ENCODE measurements at places on chromosomes 13 and 19. TPM values are rescaled to one million over a fixed set of nuclear protein-coding genes. Genes with fewer than 3 reads are reported as not detected.
A peak's percentile ranks its signal among the peaks of the same experiment; 100 is the strongest.

HSH2D gene
- total RNA-seq, result 0.72 TPM

TNNI3 gene
- 6.0 TPM for total RNA-seq

ACP7 gene
- total RNA-seq, result not detected

ZNF708 gene
- 38.5 TPM for total RNA-seq

IGFL2 gene
- not detected for total RNA-seq

LGALS13 gene
- total RNA-seq, result not detected

BSPH1 gene
- total RNA-seq, result not detected

RFPL4AL1 gene
- not detected for total RNA-seq

CEACAM8 gene
- not detected for total RNA-seq

SAMD4B gene
- 140 TPM for total RNA-seq

ZNF66 gene
- 30.6 TPM for total RNA-seq

POLRMT gene
- 62.9 TPM for total RNA-seq

PDX1 gene
- 303 TPM for total RNA-seq

RBM42 gene
- 76.0 TPM for total RNA-seq

DPF1 gene
- total RNA-seq, result 4.9 TPM

DNA sequence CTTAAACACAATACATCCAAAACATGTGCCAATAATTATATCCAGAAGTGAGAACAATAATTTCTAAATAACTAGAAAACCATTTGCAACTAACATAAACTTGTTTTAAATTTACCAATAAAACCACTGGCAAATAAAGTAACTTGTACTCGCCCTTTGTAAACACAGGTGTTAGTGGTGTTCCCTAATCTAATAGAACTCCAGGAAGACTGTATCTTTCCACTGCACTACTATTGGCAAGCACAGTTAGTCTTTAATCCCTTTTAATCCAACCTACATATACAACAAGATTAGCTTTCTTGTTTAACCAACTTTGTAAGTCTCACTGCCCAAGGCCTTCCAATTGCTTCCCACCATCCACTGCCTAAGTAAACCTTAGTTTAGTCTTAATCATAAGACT is 79.5 kb downstream of the PCDH9 start:
- DNase-seq, result no peak

- no peak for DNase-seq
Measured at GRCh38 chr13:111275382-111275781, 45.1 kb upstream of the TEX29 start.

GRCh38 chr13:35769812-35770211 is 293.3 kb upstream of the MAB21L1 start:
- no peak for DNase-seq

DNA sequence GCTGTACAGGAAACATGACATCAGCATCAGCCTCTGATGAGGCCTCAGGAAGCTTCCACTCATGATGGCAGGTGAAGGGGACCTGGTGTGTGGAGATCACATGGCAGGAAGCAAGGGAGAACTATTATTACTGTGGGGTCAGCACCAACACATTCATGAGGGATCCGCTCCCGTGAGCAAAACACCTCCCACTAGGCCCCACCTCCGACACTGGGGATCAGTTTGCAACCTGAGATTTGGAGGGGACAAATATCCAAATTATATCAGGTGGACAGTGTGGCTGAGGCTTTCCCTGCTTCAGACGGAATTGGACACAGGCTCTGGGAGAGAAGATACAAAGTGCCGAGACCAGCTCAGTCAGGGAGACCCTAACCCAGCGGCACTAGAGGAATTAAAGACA is 5.7 kb upstream of the ZNF792 start:
- no peak for DNase-seq

DNA sequence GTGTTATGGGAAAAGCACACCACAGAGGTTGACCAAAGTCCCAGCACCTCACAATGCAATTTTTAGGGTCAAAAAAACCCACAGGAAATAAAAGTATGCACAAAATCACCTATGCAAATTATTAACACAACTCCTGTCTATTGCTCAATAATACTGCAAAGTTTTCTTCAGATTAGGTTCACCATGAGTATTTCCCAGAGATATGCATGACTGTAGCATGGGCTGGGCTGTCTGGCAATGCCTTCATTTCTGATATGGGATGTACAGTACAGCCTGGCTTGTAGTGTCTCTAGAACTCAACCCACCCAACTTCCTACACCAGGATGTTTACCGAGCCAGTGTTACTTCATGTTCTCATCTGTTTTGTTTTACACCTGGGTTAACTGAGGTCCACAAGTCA is 698.7 kb upstream of the ARGLU1 start:
- DNase-seq, result no peak

- DNase-seq, result no peak
Measured at GRCh38 chr13:35349673-35350278, 126.7 kb downstream of the MAB21L1 start.

DNA sequence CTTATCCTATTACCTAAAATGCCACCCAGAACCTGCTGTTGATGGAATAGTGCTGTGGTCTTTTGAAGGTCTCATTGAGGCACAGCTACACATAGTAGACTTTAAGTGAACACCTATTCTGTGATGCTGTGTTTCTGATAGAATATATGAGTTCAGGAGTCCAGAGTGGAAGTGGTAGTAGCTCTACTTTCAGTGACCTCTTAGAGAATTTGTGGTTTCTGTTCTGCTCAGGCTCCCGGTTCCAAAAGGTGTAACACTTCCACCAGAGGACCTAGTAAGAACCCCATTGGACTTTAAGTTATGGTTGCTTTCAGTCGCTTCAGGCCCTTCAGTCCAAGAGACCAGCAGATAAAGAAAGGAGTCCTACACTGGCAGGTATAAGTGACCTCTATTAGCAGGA is 11.4 kb upstream of the MYCBP2 start:
- DNase-seq, result no peak

GRCh38 chr13:95536632-95537241 is 15.8 kb upstream of the CLDN10 start:
- no peak for DNase-seq

GRCh38 chr13:111489301-111489700 is 168.9 kb downstream of the TEX29 start:
- no peak for DNase-seq

- DNase-seq, result no peak
Measured at GRCh38 chr13:70985371-70985770, 877.1 kb upstream of the KLHL1 start.

- no peak for DNase-seq
Measured at GRCh38 chr13:101209206-101209893, 207.0 kb downstream of the NALCN start.

DNA sequence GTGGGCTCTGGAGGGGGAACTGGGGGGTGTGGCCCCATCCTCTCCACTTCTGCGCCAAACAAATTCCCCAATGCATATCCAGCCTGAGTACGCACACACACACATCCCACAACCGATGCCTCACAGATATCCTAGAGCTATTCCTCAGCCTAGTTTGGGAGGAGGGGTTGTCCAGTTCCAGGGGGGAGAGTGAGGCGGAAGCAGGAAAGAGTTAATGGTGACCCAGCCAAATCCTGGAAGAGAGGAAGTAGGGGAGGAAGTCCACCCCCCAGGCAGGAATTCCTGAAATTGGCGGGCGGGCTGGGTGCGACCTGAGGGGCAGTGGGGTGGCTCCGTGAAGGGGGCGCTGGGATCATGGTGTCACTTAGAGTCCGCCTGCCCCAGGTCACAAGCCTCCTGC is 897 bp downstream of the GPR4 start:
- no peak for DNase-seq

DNA sequence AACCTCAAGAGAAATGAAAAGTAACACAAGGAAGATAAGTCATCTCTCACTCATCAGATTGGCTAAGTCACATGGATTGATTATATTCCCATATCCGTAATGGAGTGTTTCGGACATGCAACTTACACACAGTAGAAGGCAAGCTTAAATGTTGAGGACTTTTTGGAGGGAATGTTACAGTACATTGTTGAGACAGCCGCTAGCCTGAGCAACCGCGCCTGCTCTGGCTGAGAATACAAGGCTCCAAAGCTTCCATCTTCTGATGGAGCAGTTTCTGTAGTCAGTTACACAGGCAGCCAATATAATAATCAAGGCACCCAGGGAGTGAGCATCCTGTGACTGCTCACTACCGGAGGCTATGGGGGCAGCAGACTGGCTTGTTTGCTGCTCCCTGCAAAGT is 1.0 kb upstream of the CRYL1 start:
- DNase-seq, result no peak

- no peak for DNase-seq
Measured at GRCh38 chr13:46296115-46296822, 84.5 kb downstream of the LRRC63 start.

- DNase-seq, result no peak
Measured at GRCh38 chr19:54271106-54271505, 9.8 kb downstream of the LILRB2 start.

GRCh38 chr13:75071395-75071794 is 410.6 kb downstream of the TBC1D4 start:
- DNase-seq, result no peak

- no peak for DNase-seq
Measured at GRCh38 chr13:85509512-85509911, 289.7 kb downstream of the SLITRK6 start.

GRCh38 chr13:28825379-28825778 is 5.2 kb downstream of the MTUS2 start:
- no peak for DNase-seq

GRCh38 chr19:35993923-35994598 is 927 bp upstream of the SDHAF1 start:
- DNase-seq, result no peak

- no peak for DNase-seq
Measured at GRCh38 chr13:101489643-101490405, 37.3 kb downstream of the ITGBL1 start.

GRCh38 chr19:1407528-1408299 is at the start of gene DAZAP1:
TSS of gene DAZAP1 (plus strand) at chr19:1407586. CDS start at chr19:1407774, 188 bp downstream.
- peak; percentile 34 for DNase-seq

GRCh38 chr19:29612121-29612520 is 6.0 kb downstream of the POP4 start:
- no peak for DNase-seq

DNA sequence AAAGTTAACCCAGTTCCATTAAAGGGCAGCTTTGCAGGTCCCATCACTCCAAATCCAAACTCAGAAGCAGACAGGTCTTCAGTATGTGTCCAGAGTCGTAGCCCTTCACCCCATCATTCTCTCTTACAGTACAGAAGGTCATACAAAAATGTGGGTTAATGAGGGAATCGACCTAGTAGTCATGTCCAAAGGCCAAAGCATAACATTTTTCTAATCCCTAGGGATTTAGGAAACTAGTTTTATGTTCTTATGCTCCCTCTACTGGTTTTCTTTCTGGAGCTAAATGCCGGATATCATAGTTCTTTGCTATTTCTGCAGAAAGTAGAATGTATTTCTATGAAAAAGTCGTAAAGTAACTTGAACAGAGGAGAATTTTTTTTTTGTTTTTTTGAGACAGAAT is 72.2 kb downstream of the DHRS12 start:
- DNase-seq, result no peak

DNA sequence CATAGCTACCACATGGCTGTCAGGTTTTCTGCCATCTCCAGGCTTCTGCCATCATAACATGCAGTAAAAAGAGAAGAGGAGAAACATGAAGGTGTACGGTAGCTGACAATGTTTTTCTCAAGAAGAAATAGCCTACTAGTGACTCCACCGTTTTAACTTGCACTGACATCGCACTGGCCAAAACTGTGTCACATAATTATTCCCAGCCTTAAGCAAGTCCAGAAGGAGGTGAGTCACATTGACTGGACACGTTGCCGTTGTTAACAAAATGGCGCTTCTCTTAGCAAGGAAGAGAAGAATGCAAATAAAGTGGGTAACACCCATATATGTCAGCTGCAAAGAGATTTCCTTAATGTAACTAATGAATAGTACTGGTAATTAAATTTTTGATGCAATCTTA is 810.4 kb upstream of the SLC10A2 start:
- DNase-seq, result no peak

- DNase-seq, result no peak
Measured at GRCh38 chr13:107376341-107377125, 808.6 kb upstream of the ARGLU1 start.

GRCh38 chr13:45149964-45150363 is 29.7 kb downstream of the GTF2F2 start:
- no peak for DNase-seq

- no peak for DNase-seq
Measured at GRCh38 chr19:567296-567900, 5.0 kb upstream of the BSG start.

GRCh38 chr13:67318398-67318797 is 88.3 kb upstream of the PCDH9 start:
- DNase-seq, result no peak

GRCh38 chr19:20664901-20665781 is 3.8 kb upstream of the ZNF626 start:
- DNase-seq, result peak; percentile 22

DNA sequence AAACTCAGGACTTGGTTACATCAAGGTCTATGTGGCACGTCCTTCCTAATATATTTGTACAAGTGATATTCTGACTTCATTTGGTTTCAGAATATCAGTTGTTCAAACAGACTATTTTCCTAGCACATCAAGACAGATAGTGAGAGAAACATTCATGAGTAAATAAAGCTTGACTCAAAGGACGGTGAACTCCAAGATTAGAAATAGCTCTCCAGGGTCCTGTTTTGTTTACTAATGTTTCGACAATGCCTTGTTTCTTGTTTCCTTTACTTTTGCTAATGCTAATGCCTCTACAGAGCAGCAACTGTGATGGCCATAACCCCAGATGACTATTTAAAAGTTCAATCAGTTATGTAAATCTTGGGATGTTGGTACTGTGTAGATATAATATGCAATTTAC is 313.9 kb downstream of the KLF12 start:
- no peak for DNase-seq

DNA sequence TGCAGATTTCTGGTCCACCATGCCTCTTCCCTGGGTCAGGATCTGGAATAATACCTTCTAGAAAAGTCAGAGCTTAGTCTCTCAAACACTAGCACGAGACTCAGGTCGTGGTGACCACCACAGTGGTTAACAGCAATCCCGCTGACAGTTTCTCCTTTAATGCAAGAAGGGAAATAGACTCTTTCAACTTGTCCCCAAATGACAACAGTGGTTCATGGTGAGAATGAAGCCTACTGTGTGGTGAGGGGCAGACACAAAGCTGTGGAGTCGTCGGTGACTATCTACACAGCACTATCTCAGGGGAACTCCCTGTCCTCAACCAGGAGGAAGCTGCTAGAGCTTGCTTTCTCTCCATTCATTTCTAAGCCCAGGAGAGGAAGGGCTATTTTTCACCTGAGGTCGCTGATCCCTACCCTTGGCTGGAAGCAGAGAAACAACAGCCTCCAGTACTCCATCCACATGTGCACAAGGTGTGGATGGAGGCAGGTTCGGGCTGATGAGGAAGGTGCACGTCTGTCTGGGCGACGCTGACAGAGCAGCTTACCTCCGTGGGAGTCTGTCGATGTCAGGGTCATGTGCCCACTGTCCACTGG is 72.4 kb downstream of the STK24 start:
- DNase-seq, result no peak

- DNase-seq, result no peak
Measured at GRCh38 chr13:60794751-60795150, 397.7 kb downstream of the TDRD3 start.

DNA sequence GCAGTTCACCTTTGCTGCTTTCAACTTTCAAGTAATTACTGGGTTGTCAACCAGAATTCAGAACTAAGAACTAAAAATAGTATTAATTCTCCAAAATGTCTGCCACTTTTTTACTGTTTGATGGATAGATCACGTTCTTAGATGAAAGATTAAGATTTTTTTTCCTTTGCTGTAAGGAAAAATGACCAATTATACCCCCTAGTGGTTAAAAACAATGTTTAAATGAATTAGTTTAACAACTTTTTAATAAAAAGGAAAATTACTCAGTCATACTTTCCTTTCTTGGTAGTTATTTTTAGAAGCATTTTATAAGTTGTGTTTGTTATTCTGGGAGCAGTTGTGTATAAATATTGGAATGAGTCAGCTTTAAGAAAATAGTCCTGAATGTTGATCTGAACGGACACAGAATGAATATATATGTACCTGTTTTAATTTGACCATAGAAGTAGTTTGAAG is 4.6 kb downstream of the TM9SF2 start:
- DNase-seq, result no peak

Data from progenitor cell of endocrine pancreas (in vitro differentiated cells).